ENCODE measurements at places on chromosomes 16 and 17.

- no peak for DNase-seq
Measured at GRCh38 chr16:9966569-9967157, 215.6 kb downstream of the GRIN2A start.

DNA sequence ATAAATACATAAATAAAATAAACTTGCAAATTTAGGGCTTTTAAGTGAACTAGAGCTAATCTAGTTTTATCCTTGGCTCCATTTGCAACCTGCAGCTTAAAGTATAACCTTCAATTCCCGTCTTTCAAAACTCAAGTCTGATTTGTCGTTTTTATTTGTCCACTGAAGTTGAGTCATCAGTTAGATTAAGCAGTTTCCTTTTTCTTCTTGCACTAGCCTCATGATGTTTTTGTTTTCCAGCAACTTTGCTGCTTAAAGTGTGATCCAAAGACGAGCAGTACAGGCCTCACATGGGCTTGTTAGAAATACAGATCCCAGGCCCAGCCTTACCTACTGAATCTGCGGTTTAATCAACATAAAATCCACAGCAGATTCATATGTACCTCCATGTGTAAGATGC, 13.8 kb downstream of the ARSG start:
- no peak for DNase-seq

- no peak for DNase-seq
Measured at GRCh38 chr17:74928786-74929185, 4.7 kb downstream of the OTOP2 start.

DNA sequence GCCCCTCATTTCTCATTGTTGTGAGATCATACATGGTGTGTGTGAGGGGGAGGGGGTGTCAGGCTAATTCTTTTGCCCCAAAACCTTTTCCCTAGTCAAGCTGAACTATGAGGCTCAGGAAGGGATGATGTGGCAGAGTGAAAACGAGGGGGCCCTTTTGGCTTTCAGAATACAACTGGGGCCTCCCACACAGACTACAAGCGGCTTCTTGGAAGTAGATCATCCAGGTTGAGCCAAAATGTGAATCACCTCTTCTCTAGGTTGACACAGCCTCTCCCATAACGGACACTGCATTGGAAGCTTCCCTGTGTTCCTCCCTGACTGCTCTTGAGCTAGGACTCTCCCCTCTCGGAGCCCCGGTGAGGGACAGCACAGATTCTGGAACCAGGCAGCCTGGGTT, 2.3 kb upstream of the ALKBH5 start:
- DNase-seq = no peak

GRCh38 chr17:77398274-77398673, 257.5 kb downstream of the SEC14L1 start:
- DNase-seq = no peak

DNA sequence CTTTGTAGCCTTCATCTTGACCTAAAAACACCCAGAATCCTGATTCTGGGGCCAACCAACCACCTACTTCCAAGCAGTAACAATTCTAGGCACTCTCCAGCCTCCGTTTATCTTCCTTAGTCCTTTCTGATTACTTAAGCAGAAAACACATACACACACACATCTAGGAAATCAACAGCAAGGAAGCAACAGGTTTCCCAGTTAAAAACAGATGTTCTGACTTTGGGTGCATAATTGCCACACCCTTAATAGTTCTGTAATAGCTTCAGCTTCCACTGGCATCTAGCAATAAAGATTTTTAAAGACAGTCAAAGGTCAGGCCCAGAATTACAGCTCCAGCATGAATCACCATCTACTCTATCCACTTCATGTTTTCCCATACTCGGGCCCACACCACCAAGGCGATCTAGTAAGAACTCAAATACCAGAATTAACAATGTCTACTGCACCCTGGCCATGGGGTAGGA, 2.6 kb downstream of the ARHGAP17 start:
- DNase-seq = no peak

DNA sequence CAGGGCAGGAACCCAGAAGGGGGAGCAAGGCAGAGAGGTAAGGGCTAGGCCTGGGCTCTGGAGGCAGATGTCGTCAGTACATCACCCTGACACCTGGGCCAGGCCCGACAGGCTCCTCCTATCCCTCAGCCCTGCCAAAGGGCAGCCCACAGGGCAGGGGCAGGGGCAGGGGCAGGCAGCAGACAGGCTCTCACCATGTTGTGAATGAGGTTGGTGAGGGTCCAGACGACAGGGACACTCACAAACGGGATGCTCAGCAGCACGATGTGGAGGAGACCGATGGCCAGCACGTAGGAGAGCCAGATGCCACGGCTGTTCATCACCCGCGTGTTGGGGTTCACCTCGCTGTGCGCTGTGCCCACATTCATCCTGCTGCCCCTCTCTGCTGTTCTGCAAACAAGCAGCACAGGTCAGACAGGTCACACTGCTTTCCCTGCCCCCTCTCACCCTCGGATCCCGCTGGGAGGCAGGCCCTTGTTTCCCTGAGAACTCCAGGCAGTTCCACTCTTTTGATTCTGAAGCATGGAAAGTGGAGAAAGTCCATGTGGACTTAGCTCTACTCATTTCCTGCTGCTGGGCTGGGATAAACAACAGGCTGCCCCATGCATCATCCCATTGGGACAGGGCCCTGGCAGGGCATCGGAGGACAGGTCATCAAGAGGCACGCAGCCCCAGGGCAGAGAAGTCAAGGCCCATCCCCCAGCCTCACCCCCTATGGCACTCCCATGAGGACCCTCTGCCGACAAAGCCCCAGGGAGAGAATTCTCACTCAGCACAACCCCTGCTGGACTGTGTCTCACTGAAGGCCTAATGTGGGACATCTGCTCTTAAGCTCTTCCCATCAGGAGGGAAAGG, 3.3 kb downstream of the ORMDL3 start:
- DNase-seq = no peak

DNA sequence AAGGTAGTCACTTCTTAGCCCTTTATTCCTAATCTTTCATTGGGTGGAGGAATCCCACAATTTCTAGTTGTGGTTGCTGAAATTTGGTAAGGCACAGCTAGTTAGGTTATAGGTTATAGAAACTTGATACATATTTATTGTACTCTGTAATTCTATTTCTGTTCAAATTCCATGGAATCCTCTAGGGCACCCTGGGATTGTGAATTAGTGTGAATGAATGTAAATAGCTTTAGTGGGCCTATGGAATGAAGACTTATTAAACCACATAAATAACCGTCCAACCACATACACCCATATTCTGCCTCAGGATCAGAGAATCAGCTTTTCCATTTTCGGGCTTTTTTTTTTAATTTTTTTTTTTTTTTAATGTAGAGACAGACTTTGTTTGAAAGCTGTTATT, 9.2 kb downstream of the TANC2 start:
- no peak for DNase-seq

All from CD8-positive, alpha-beta memory T cell (primary cell).